Cortex of kidney (tissue), 1 donor: ENCODE measurements at places on chromosomes 3 and 15.

DNA sequence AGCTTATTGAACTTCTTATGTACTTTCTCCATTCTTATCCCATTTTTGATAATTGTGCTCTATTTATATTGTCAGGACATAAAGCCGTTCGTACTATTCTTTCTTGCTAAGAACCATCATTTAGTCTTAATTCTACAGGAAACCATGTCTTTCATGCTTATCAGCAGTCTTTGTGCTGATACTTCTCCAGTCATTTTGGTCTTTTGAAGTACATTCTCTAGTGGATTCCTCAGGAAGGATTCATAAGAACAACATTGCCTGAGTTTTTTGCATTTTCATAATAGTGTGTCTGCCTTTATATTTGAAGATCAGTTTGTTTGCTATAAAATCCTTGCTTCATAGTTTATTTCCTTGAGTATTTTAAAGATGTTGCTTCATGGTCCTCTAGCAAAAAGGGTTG lies 126.6 kb upstream of the NEO1 start:
- no peak for DNase-seq

GRCh38 chr3:170767576-170767941 lies 102.4 kb downstream of the RPL22L1 start:
- DNase-seq: no peak

DNA sequence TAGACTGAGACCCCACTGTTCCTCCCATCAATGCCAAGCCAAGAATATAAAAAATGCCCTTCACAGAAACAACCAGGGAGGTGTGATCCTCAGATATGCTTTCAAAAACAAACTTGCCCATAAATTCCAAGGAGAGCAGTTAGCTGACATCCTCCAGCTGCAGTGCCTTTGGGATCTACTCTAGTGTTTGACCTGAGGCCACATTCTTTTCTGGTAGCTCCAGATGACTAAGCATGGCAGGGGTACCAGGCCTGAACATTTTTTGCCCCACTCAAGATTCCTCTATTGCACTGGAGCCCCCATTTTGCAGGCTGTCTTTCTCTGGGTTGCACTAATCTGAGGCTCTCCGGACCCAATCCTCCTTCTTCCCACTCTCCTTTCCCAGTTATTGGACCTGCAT lies 27.9 kb upstream of the ACP3 start:
- no peak for DNase-seq

DNA sequence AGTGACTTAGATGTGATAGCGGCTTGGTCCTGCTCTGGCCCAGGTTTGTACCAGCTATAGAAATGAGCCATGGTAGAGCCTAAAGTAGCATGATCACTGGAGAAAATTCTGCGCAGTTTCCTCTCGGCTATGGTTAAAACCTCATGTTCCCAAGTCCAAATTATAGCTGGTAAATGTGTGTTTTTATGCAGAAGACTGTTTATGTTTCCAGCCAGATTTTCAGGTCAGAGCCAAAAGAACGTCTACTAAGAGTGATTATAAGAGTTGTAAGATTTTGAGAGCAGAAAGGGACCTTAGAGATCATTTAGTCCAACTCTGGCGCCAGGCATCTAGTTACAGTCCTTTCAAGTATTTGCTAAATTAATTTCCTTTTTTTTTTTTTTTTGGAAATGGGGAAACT lies 333.7 kb downstream of the LPP start:
- no peak for DNase-seq

DNA sequence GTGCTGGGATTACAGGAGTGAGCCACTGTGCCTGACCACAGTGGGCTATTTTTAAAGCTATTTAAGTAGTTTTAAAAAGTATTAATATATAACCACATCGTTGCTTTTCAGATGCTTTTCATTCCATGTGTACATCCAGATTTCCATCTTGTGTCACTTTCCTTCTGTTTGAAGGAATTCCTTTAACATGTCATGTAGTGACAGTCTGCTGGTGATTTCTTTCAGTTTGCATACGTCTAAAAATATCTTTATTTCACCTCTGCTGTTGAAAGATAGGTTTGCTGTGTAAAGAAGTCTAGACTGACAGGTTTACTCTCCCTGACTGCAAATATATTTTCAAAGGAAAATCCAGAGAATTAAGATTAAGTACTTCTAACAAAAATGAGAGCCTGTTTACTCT lies 12.2 kb downstream of the FAM240A start:
- no peak for DNase-seq

DNA sequence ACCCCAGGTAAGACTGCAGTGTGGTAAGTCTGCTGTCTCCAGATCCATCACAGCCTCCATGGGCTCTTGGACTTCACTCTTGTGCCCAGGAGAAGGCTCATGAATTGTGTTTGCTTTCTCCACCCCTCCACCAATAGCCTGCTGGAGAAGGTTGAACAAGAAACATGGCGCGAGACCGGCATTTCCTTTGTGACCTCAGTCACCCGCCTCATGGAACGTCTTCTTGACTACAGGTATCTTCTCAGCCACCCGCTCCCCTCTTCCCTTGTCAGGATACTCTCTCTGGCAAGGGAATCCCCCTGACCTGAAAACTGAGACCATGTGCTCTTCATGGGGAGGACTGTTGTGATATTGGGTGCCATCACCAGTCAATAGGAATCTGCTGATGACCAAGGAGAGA lies 52.1 kb upstream of the MANF start:
- no peak for DNase-seq

- DNase-seq: no peak
Observed at GRCh38 chr3:147604136-147604535, 195.0 kb downstream of the ZIC1 start.

- DNase-seq: no peak
Observed at GRCh38 chr3:116199063-116199462, 246.2 kb downstream of the LSAMP start.

- no peak for DNase-seq
Observed at GRCh38 chr3:127013181-127013580, 30.3 kb downstream of the PLXNA1 start.

DNA sequence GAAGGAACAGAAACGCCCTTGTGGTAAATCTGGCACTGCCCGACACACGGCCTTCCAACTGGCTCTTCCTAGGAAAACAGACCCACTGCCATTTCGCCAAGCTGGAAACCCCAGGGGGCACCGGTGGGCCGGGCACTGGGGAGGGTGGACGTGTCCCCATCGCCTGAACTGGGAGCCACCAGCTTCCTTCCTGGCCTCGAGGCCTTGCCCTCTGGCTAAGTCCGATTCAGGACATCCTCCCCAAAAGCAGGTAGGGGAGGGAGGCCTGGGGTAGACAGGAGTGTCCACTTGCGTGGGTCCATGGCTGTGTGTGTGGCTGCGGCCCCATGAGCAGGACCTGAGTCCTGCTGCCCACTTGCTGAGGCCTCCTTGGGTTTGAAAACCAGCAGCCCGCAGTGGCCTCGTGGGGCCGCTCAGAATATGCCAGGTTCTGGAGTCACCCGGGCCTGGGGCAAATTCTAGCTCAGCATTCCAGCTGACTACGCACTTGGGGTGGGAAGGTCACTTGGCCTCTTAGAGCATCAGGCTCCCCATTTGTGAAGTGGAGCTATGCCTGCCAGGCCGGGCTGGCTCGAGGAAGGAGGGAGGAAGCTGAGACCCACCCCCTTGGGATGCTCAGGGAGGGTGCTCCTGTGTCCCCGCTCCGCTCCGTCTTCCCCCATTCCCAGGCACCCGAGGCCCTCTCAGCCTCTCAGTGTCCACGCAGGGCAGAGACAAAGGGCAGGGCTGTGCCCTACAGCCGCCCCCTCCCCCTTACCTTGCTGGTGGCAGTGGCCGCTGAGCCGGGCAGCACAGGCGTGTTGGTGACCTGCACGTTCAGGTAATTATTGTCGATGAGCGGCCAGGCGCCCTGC lies 37.5 kb downstream of the RGMA start:
- DNase-seq: no peak

DNA sequence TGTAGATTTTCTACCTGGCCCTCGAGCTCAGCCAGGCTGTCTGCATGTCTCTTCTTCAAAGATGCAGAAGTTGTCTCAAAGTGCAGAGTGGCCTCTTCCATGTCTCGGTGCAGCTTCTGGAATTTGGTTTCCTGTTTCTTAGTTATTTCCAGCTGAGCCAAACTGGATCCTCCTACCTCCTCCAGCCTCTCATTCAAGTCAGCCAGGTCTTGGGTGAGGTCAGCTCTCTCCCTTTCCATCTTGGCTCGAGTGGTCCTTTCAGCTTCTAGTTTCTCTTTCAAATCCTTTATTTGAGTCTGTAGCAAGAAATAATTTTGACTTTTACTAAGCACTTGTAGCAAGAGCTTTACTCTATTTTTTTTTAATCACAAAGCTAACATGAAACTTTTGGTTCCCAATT lies 81.8 kb downstream of the MYH15 start:
- no peak for DNase-seq

DNA sequence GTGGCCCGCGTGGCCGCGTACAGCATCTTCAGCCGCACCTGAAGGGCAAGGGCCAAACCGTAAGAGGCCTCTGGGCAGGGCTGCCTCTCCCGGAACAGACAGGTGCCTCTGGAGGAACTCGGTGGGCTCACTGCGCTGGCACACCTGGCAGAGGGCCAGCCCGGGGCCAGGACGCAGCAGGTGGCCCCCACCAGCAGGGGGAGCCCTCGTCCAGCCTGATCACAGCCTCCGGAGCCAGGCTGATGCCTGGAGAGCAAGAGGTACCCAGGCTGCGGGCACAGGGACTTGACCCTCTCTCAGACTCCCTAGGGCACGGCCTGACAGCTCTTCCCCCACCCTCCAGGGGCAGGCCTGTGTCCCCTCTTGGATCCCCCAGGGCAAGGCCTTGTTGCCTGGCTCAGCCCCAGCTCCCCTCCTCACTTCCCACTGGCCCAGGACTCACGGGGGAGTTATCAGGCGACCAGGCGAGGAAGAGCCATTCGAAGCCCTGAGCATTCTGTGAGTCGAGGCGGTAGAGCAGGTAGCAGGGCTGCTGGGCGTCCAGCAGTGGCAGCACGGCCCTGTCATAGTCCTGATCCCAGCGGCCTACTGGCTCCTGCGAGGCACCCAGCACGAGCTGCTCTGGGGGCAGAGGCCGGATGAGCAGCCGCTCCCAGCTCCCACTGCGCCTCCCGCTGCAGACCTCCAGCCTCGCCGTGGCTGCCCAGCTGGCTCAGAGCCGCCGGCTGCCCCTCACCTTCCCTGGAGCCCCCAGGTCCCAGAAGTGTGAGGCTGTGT lies 6.2 kb upstream of the TLR9 start:
- DNase-seq: no peak

- no peak for DNase-seq
Observed at GRCh38 chr3:26280517-26280916, 342.1 kb upstream of the LRRC3B start.

DNA sequence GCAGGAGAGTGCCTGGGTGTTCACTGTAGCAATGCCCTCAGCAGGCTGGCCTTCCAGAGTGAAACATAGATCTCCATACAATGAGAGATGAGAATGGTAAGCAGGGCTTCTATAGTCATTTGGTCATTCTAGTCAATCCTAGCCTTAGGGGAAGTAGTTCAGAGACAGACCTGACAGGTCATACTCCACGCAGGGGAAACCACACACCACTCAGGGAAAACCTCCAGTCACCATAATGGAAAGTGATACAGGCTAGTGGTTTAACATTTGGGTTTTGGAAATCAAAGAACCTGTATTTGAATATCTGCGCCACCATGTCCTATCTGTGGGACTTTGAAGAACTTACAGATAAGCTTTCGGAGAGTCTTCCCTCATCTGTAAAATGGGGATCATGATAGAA lies 425.7 kb upstream of the PPP2R3A start:
- no peak for DNase-seq

DNA sequence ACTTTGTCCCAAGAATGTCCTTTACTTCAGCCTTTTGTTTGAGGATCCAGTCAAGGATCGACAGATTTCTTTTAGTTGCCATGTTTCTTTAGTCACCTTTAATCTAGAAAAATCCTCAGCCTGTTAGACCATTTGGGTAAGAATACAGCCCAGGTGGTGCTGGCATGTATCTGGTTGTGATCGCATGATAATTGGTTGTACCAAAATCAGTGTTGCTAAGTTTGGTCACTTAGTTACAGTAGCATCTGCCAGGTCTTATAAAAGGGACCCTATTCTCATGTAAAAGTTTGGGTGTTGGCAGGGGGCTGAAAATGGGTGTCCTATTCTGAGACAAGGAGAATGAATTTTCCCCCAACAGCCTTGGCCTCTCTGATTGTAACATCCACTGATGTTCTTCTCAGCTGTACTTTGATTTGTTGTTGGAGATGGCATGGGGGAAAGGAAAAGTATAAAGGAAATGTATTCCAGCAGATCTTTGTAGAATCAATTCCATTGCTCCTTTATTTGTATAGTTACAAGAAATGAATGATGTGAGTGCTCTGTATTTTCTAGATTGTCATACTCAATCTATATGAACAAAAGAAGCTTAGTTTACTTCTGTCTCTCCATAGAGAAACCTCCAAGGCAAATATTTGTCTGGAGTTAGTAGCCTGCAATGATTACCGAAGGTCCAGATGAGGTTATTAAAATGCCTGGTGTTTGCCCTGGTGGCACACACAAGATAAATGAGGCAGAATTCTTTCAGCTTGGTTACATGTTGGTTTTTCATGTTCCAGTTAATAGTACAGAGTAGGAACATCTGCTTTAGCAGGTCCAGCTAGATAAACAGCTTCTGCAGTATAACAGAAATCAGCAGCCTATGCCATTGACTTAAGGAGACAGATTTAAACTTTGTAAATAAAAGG lies 65.7 kb downstream of the CMTM8 start:
- DNase-seq: no peak

DNA sequence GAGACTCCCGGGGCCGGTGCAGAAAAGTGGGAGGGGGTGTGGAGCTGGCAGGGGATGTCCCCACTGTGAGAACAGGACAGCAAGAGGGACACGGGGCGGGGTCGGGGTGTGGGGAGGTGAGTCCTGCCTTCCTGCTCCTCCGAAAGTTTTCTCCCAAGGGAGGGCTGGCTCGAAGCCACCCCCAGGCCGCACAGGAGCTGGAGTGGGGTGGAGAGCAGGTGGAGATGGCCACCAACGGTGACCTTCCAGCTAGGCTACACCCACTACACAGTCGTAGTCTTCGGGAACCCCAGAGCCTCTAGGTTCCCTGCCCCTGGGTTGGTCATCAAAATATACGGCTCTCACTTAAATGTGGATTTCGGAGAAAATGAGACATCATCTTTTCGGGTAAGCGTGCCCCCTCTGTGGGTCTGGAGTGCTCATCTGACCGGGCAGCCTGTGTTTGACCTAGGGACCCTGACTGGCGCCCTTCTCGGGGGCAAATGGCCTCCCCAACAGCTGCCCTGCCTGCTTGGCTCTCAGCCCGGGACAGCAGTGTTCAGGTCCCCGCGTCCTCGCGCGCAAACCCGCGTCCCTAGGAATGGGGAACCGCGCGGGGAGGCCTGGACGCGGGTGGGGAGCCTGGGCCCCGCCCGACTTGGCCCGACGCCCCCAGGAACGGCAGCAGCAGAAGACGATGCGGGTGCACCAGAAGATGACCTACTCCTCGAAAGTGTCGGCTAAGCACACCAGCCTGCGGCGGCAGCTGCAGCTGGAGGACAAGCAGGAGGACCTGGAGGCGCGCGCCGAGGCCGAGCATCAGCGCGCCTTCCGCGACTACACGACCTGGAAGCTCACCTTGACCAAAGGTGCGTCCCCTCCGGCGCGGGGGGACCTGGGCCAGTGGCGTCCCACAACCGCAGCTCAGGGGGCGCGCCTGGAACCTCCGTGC lies 21.2 kb downstream of the CFAP100 start:
- DNase-seq: no peak
